ENCODE measurements at places on chromosomes 1 and 21.
A peak's percentile ranks its signal among the peaks of the same experiment; 100 is the strongest.

GRCh38 chr1:55463814-55464475, 248.8 kb upstream of the USP24 start:
- no peak for DNase-seq

DNA sequence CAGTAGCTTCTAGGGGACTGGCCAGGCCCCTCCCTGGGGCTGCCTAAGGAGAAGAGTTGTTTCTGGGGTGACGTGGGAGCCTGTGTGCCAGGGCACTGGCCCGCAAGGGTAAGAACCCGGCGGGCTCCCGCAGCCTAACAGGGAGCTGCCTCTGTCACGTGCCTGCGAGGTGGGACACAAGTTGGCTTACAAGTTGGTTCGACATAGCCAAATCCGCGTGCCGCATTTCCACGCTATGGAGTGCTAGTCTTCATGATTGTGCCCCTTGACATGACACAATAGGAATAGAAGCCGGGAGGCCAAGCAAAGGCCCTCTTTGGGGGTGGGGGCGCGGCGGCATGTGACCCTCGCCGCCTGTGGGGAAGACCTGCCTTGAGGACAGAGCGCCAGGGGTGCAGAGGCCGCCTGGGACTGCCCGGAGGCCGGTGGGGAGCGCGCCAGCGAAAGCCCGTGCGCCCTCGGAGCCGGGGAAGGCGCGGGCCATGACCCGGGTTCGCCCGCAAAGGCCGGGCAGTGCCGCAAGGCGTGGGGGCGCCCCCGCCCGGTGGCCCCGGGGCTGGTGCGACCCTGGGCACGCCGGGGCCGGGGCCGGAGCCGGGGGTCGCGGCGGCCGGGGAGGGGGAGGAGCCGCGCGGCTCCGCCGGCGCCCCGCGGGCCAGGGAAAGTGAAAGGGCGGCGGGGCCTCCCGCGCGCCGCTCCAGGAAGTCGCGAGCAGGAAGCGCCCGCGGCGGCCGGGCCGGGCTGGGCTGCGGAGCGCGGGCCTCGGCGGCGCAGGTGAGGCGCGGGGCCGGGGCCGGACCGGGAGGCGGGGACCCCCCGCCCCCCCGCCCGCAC, at the start of gene SLC37A1:
TSS of gene SLC37A1 (plus strand) at position 702 of the 834 bp plus-strand sequence. CDS start 4,603 bp downstream, outside the sequence.
- DNase-seq: peak; percentile 41

GRCh38 chr1:115275216-115275615, 62.8 kb downstream of the NGF start:
- no peak for DNase-seq

- DNase-seq: no peak
Observed at GRCh38 chr1:36802018-36802417, 232.3 kb downstream of the GRIK3 start.

- DNase-seq: no peak
Observed at GRCh38 chr1:145751491-145752037, 32.3 kb downstream of the CD160 start.

DNA sequence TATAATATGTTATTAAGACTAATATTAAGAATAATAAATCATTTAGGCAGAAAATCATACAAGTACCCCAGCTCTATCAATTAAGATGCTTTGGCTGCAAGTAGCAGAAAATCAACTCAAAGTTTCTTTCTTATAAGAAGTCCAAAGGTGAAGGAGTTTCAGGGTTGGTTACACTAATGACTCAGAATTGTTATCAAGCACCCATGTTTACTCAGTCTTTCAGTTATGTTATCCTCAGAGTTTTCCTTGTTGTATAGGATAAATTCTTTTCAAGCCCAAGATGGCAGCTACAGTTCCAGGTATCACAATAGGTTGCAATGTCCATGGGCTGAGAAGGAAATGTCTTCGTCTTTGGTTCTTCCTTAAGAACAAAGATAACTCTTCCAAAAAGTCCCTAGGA, 163.6 kb downstream of the TNFSF18 start:
- DNase-seq: no peak

- DNase-seq: no peak
Observed at GRCh38 chr21:16509476-16509875, 779.7 kb downstream of the USP25 start.

- DNase-seq: peak; percentile 60
Observed at GRCh38 chr1:183472488-183473216, at the start of gene SMG7. Gene SMG7 (plus strand): TSS chr1:183472499. CDS start chr1:183472621, 122 bp downstream.

DNA sequence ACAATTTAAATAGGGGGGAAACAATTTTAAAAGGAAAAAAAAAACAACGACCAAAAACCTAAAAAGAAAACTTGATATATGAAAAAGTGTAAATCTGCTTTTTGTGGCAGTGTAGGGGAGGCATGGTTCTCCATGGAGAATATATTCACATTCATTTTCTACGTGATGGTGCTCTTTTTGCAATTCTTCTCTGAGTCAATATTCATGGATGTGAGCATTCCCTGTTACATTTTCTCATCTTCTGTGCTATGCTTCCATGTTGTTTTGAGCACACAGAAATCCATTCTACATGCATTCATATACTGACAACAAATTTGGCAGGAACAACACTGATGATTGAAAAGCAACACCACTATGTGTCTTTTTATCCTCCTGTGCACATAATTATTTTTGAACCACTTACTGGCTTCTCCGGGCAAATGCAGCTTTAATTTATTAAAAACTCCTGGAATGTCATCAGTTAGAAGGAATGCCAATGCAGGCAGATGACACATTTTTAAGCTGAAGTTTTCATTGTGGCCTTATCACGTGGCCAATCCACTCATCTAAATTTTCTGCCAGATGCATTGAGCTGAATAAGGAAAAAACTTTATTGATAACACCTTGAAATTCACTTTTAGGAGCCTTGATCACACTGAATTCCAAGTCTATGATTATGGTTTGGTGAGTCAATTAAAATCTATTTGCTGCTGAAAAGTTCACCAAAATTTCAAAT, 590.6 kb downstream of the NUF2 start:
- DNase-seq: no peak

DNA sequence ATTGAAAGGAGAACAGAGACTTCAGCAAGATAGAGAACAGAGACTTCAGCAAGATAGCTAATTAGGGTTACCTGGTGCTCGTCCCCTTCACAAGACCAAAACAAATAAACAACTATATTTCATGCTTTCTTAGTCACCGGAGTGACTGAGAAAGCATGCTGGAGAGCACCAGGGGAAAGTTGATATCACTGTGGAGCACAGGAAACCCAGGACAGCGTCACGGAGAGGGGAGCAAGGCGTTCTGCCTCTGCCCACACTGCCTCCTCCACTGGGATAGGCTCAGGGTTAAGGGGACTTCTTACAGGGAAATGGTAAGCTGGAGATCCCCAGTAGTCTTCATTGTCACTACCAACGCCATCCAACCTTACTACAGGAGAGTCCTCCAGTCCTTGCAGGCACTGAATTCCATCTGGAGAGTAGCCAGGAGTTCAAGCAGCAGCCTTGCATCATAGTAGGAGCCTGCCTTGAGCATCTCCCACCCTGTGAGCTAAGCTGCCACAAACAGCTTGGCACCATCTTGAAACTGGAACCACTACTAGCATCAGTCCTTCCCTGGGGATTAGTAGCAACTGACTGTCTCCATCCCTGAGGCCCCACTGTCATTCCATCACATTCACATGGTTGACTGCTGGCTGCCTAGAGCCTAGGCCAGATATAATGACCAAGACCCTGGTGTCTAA, 239.4 kb downstream of the PLPP3 start:
- no peak for DNase-seq

DNA sequence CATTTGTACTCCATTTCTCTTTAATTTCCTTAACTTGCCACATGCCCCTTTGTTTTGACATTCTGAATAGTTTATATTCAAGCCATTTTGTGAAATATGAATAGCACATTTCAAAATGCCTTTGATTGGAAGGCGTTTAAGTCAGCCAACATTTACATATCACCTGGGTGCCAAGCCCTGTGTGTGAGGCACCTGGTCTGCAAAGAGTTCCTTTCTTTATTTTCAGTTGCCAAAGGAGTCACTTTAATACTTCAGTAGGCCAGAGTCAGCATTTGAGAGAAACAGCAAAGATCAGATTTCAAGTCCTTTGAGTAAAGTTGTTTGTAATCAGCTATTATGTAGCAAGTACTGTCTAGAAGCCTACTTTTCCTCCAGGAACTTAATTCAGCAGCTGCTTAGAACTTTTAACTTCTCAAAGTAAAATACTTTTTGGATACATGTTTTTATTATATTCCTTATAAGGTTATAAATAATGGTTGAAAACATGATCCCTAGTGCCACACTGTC, 70.8 kb downstream of the DTL start:
- DNase-seq: no peak

GRCh38 chr1:159132271-159132881, 39.0 kb upstream of the CADM3 start:
- DNase-seq: peak; percentile 63

DNA sequence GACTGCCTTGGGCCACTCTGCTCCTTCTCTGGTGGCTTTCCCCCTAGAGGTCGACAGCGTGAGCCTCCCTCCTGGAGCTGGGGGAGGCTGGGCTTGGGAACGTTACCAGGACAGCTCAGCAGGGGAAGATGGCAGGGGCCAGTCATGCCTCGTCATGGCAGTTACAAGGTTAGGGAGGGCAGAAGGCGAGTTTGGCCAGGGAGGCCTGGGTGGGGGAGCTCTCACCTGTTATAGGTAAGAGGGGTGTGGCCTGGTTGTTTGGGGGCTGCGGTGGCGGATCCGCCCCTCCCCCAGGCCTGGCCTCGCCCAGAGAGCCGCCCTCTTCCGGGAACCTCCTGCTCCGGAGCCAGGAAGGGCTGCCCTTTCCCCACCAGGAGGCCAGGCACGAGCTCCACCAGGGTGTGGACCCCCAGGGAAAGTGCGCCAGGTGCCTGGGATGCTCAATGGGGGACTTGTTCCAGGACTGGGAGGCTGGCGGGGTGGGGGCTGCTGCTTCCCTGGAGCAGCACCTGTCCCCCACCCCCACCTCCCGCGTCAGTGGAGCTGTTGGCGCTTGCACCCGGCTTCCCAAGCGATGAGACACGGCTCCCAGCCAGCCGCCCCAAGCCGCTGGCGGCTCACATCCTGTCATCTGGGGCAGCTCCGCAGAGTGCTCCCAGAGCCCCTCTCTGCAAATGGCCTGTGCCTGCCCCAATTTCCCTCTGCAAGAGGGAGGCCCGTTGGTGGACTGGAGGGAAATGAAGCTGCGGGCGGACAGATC, 23.6 kb upstream of the PKP1 start:
- no peak for DNase-seq
